Stimulated activated CD8-positive, alpha-beta memory T cell treated with anti-CD3 and anti-CD28 coated beads, Interleukin-7, amount 100 ng/mL, for 4 hours (primary cell): ENCODE measurements at places on chromosomes 16 and 17.

- DNase-seq: no peak
Observed at GRCh38 chr17:43020789-43021740, 1.1 kb downstream of the VAT1 start.

- no peak for DNase-seq
Observed at GRCh38 chr17:81508639-81509206, 3.9 kb downstream of the ACTG1 start.

GRCh38 chr17:59890720-59891119 lies 2.0 kb downstream of the TUBD1 start:
- DNase-seq: no peak

- no peak for DNase-seq
Observed at GRCh38 chr16:58670177-58670576, 14.4 kb downstream of the SLC38A7 start.

DNA sequence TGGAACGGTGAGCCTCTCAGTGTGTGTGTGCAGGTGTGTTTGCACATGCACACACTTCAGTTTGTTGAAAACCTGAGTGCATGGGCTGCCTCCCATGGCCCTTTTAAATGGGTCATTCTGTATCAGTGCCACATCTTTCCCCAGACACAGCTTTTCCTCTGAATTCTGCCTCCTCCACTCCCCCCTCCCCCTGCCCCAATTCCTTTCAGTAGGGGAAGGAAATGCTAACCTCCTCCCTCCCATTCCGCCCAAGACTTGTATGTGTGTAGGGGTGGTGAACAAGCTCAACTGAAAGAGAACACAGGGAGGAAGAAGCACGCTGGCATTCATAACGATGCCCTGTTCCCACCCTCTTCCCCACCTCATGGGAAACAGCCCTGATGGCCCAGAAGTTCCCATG lies 34.3 kb downstream of the C17orf75 start:
- DNase-seq: no peak

DNA sequence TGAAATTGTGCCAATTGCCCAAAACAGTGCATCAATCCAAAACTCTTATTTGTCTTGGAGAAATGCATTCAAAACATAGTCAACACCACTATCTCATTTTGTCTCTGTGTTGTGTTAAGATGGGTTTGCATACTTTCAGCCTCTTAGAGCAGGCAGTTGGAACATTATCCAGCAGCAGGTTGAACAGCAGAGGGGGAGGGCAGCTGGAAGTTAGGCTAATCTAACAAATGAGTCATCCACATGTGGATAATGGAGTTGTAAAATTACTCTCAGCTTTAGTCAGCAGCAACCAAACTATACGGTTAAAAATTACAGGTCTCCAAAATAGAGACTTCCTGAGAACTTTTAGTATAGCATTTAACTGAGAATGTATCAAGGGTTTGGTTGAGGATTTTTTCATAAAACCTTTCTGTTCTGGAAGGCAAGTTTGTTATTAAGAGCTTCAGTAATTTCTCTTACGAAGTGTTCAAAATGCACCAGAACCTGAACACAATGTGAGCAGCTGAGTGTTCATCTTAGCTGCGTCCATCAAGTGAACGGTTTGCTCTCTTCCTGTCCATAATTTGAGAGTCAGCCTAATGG lies 46.3 kb downstream of the PRKCA start:
- DNase-seq: no peak

DNA sequence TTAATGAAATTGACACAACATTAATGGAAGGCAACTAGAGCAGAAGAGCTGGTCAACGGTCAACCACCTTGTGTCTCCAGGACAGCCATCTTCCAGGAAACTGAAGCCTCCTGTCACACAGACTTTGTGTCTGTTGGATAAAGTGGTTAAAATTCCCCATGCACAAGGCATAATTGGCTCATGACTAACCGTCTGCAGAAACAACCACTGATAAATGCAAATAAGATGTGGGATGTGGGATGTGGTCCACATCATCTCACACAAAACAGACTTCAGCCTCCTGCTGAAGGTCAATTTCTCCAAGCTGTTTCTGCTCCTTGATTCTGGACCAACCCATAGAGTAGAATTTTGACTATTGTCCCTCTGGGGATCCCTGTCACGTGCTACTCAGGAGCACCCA lies 26.9 kb upstream of the XYLT1 start:
- no peak for DNase-seq

GRCh38 chr17:10681866-10682446 lies 15.4 kb downstream of the SCO1 start:
- DNase-seq: no peak

DNA sequence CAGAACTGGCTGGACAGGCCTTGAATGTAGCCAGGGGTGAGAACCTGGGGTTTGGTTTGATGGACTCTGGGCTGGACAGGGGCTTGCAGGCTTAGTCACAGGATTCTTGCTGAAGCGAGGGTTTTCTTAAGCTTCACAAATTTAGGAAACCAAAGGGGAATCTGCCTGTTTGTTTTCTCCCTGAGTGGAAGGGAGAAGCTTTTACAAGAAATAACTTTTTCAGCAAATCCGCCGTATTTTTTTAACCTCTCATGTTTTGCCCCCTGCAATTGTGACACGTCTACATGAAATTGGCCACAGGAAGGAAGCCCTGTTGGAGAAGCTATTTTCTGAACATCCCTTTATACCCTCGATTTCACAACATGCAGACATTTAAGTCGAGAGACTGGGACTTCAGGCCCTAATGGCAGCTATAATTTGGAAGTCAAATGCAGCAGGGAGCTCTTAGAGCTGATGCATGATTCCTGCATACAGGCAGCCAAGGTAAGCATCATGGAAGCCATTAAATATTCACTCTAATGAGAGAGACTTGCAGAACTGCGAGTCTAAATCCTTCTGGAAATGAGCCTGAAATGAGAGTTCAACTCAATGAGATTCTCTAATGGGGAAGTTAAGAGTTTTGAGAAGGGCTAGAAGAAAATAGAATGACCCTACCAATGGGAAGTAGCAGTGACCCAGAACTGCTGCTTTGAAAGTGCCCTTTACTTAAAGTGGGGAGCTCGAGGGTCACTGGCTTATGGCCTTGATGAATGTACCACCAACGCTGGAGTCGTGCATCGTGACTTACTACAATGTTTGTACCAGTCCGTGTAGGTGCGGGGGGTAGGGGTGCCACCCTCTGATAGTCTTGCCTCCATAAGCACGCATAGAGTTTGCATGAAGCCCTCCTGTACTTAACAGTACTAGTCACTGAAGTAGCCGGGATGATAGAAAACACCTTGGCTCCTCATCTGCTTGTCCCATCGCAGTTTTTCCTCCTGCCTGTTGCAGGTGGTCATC lies 45.1 kb upstream of the IRF8 start:
- no peak for DNase-seq

DNA sequence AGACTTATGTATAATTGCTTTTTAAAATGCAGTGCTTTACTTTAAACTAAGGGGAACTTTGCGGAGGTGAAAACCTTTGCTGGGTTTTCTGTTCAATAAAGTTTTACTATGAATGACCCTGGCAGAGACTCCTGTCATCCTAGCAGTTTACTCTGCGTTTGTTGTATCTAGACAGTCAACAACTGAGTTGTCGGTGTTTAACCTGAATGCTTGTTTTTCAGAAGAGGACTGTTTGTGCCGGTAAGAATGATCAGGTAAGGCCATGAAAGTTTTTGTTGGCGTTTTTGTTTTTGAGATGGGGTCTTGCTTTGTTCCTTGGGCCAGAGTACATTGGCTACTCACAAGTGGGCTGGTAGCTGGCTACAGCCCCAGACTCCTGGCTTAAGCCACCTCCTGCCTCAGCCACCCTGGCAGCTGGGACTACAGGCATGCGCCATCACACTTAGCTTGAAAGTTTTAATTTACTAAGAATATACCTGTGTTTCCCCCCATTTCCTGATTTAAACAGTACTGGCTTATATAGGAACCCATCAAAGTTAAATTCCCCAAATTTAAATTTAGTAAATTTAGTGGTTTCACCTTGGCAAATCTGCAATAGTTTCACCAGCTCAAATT lies 11.9 kb downstream of the HERPUD1 start:
- DNase-seq: no peak

DNA sequence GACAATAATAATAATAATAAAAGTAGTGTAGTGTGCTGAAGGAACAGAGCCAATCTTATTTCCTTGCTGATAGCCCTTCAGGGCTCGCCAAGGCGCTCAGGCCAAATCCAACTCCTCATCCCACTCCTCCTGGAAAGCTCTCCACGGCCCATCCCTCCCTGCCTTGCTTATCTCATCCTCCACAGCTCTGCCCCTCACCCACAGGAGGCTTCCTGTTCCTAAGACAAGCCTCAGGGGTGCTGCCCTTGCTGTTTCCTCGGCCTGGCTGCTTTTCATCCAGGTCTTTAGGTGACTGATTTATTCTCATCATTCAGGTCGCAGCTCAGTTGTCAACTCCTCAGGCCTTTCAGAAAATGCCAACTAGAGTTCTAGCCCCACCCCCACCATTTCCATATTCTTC lies 11.2 kb downstream of the GTF3C1 start:
- no peak for DNase-seq

GRCh38 chr16:19883966-19884485 lies 622 bp downstream of the GPRC5B start:
- DNase-seq: no peak

GRCh38 chr17:29283961-29284360 lies 10.0 kb downstream of the NUFIP2 start:
- DNase-seq: no peak

DNA sequence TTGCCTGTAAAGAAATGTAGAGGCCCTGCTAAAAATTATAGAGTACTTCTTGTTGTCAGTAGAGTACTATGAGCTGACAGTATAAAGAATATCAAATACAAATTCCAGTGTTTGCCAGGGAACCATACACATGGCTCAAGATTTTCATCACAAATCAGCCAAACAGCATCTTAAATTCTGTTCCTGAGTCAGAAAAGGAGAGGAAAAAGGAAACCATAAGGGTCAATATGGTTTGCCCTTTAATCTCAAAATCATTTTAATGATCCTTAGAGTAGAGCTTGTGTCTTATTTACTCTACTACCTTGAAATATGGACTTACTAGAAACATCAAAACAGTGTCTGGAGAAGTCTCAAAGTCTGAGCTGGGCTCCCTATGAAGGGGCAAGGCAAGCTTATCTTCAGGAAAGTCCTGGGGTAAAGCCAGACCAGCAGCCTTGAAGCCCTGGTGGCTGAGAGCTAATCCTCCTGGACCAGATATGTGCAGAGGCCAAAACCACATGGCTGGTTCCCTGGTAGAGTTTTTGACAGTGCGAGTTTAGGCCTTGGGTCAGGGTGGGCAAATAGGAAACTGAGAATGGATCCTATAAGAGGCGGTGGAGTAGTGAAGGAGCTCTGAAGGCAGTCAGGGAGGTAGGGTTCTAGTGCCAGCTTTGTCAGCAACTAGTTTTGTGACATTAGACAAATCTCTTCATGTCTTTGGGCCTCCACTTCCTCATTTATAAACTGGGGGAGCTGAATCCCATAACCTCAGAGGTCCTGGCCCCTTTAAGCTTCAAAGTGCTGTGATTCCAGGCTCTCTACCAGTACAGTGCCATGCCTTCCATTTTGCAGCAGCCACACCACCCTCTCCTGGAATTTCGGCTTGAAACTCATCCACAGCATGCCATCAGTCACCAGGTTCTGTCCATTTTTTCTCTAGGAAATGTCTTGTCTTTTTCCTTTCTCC lies 38.9 kb downstream of the MRTFB start:
- no peak for DNase-seq

DNA sequence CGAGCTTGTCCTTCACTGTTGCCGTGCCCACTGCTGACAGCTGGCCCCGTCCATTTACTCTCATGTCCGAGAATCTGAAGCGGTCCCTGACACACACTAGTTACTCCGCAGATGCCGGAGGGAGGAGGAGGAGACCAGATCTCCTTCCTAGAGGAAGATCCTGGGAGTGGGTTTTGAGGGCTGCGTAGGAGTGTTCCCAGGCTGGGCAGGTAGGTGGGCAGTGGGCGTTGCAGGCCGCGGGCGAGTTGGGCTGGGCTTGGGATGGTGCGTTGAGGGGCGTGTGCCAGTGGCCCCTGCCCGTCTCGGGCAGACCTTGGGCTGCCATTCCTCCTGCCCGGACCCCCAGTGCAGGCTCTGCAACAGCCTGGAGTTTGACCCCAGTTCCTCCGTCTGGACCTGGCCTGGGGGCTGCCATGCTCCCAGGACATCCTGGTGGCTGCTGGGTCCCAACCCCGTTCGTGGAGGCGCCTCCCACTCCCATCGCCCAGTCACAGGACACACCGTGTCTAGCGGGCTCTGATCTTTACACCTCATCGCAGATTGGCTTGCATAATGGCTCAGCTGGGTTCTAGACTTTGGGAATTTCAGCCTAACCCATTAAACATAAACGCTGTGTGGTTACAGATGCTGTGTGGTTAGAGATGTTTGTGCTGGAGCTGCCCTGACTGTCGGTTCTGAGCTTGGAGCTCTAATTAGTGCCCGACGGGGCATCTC lies 22.8 kb downstream of the CACNA1H start:
- no peak for DNase-seq

DNA sequence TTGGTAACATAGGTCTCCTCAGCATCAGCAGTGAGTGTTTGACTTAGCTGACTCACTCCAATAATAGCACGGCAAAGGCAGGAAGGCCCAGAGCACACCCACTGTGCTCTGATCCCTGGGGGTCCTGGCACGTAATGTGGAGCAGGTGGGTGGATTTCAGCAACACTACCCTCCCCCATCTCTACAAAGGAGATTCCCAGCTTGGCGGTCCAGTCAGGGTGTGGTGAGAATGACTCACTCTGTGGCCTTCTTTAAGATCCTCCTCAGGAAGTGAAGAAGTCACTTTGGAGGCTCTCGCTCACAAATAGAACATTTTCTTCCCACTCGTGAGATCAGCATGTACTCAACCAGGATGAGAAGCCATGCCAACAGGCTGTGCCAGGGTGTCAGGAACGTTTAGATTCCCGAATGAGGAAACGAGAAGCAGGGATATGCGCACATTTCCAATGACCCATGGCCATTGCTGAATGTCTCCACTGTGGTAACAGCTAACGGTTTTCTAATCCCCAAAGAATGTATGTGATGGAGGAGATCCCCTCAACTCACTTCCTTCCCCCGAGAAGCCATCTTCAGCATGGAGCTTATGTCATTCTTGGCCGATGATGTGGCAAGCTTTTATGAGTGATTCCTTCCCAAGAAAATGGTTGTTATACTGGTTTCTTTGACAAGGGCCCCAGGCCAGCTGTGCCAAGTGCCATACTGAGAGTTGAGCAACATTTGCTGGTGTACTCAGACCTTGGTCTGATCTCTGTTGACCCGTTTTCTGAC lies 365.2 kb downstream of the C16orf95 start:
- no peak for DNase-seq

GRCh38 chr16:28904828-28905227 lies 20.2 kb downstream of the RABEP2 start:
- no peak for DNase-seq

GRCh38 chr17:40086150-40087044 lies 14.0 kb downstream of the NR1D1 start:
- no peak for DNase-seq

- no peak for DNase-seq
Observed at GRCh38 chr16:80104401-80104800, 436.4 kb upstream of the DYNLRB2 start.

- no peak for DNase-seq
Observed at GRCh38 chr17:41784207-41784744, 2.2 kb downstream of the JUP start.

GRCh38 chr16:70493802-70494201 lies 29.6 kb downstream of the COG4 start:
- DNase-seq: no peak
